Germinal center (tissue), 1 donor: ENCODE measurements at places on chromosomes 11 and 22.

- no peak for DNase-seq
These were observed 14.1 kb downstream of the WT1 start for GRCh38 chr11:32420937-32421901.

DNA sequence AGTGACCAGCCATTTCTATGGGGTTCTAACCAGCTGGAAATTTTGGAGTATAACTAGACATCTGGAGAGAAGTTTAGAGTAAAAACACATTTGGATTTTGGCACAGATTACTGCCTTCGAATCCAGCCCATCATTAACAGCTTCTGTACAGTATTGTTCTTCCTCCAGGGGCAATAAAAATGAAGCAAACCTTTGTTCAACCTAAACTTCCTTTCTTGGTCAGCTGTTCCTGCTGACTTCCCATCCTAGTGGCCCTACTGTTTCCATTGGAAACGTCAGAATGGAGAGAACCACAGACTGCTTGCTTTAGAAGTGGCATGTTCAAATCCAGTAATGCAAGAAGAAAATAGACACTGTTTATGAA, 203.7 kb upstream of the MTMR2 start:
- DNase-seq: no peak

- peak; percentile 73 for DNase-seq
These were observed at the start of gene ST3GAL4 for GRCh38 chr11:126355324-126355925. ST3GAL4 (plus strand) TSS chr11:126355686; CDS start chr11:126406156, 50,470 bp downstream.

DNA sequence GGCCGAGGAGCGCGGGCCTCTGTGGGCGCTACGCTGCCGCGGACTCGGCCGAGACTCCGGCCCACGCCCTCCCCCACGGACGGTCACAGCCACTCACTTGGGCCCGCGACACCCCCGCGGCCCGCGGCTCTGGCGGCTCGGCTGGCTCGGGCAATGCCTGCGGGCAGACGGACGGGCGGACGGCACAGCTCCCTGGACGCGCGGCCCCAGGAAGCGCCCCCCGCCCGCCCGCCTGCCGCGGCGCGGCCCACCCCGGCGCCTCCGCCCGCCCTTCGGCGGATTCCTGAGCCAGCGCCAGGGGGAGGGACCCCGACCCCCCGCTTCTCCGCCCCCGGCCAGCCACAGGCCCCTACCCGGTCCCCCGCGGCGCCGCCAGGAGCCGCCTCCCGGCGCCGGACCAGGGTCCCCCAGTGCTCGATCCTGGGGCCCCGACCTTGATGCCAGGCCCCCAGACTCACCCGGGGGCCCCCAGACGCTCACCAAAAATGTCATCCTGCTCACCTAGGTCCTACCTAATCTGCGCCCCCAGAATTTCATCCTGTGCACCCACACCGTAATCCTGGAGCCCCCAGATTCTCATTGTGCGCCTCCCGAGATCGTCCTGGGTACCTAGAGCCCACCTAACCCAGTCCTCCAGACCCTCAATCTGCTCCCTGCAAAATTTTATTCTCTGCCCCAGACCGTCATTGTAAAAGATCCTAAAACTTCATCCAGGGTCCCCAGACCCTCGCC, at the start of gene EFEMP2:
EFEMP2 (minus strand) TSS at position 215 of the 732 bp plus-strand sequence. CDS start 446 bp downstream, outside the sequence.
- no peak for DNase-seq

DNA sequence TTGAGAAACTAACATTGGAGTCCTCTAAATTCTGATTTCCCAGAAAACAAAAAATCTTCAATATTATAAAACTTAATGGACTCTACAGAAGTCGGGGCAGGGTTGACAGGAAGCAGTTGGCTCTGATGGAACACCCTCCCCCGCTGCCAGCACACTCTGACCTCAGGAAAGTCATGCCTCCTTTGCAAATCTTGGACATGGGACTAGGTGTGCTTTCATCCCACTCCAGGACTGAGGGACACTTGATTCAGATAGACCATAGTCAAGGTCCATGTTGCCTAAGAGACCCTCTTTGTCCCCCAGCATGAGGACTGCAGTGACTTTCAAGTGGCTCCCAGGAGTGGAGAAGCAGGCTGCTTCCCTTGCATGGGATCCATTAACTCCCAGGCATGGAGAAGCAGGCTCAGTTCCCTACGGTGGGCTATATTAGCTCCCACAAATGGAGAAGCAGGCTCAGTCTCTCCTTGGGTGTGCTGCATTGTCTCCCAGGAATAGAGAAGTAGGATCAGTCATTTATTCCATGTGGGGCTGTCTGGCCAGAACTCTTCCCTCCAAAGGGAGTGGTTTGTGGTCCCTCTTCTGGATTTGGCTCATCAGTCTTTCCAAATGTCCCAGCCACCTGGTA, 38.3 kb downstream of the C22orf31 start:
- DNase-seq: no peak

DNA sequence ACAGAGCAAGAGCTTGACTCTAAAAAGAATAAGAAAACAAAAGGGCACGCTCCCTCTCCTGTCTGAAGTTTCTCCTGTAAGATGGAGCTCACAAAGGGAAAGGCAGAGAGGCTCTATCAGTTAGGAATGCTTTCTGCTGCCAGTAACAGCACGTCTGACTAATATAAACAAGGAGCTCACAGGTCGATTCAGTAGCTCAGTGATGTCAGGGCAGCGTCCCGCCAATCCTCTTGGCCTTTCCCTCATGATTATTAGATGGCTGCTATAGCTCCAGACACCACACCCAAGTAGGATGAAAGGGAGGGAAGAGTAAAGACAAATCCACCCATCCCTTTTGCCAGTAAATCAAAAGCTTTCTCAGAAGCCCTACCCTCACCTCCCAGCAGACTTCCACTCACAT, 51.3 kb upstream of the HMGXB4 start:
- no peak for DNase-seq

GRCh38 chr22:27274770-27275449, 526.6 kb downstream of the MN1 start:
- no peak for DNase-seq

- no peak for DNase-seq
These were observed 26.8 kb downstream of the RPL3 start for GRCh38 chr22:39292561-39293074.

DNA sequence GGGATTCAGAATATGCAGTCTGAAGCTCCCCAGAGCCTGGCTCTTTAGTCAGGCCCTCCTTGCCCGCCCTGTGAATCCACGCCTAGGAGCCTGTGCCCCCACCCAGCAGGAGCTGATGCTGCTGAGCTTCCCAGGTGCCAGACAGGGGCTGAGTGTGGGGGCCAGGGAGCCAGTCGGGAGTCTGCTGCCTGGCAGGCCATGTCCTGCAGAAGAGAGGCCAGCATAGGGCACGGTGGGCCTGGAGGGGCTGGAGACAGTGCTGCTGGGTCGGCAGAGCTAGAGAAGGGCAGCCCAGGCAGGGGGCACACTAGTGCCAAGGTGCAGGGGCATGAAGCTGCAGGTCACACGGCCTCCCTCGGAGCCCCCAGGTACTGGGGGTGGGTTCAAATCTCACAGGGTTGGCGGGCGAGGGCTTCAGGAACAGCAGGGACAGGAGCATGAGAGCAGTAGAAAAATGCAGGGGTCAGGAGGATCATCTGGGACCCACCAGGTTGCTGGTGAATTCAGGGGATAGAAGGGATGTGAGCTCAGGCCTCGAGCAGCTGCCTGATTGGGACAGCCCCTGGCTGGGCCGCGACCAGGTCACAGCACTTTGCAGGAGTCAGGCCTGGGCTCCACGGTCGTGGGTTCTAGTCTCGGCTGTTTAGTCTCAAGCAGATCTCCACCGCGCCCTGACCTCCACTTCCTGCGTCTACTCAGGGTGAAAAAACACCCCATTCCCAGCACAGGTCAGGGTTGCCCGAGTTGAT, 4.1 kb upstream of the SEPTIN5 start:
- DNase-seq: no peak

DNA sequence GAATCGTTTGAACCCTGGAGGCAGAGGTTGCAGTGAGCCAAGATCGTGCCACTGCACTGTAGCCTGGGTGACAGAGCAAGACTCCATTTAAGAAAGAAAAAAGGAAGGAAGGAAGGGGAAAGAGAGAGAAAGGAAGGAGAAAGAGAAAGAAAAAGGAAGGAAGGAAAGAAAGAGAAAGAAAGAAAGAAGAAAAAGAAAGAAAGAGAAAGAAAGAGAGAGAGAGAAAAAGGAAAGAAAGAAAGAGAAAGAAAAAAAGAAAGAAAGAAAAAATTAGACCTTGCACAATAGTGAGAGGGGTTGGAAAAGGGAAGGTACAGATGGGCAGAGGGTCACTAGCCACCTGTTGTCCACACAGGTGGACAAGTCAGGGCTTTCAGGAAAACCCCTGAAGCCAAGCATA, 57.6 kb upstream of the RTL6 start:
- no peak for DNase-seq

- no peak for DNase-seq
These were observed 134.1 kb downstream of the CCDC34 start for GRCh38 chr11:27228906-27229290.

DNA sequence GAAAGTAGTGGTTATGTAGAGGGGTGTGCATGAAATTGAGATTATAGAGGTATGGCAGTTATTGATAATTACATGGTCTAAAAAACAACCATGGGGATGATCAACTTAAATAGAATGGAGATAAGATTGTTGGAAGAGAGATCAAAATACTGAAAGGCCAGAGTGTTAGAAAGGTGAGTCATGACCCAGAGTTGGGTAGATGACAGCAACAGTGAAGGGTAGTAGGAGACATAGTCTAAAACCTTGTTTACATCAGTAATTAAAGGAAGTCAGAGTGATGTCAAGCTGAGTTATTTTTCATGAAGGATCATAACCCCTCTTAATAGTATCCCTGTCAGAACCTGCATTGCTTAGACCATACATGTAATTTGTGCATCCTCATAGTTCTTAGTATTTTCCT, 110.9 kb downstream of the ELP4 start:
- DNase-seq: no peak

DNA sequence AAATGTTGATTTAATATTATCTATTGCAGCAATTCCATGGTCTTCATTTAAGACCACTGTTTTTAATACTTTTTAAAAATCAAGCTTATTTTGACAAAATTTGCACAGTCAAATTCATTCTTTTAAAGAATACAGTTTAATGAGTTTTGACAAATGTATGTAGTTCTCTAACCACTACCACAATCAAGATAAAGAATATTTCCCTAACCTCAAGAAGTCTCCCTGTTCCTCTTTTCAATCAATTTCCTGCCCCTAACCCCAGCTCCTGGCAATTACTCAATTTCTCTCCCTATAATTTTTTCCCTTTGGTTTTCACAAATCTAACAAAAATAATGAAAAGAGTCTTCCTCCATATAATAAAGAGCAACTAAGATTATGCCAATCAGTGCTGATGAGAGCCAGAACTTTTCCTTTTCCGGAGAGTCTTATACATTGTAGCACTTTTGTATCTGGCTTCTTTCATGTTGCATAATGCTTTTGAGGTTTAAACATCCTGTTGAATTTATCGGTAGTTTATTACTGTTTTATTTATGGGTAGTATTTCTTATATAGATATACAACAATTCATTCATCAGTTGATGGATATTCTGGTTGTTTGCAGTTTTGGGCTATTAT, 231.7 kb downstream of the AASDHPPT start:
- no peak for DNase-seq

DNA sequence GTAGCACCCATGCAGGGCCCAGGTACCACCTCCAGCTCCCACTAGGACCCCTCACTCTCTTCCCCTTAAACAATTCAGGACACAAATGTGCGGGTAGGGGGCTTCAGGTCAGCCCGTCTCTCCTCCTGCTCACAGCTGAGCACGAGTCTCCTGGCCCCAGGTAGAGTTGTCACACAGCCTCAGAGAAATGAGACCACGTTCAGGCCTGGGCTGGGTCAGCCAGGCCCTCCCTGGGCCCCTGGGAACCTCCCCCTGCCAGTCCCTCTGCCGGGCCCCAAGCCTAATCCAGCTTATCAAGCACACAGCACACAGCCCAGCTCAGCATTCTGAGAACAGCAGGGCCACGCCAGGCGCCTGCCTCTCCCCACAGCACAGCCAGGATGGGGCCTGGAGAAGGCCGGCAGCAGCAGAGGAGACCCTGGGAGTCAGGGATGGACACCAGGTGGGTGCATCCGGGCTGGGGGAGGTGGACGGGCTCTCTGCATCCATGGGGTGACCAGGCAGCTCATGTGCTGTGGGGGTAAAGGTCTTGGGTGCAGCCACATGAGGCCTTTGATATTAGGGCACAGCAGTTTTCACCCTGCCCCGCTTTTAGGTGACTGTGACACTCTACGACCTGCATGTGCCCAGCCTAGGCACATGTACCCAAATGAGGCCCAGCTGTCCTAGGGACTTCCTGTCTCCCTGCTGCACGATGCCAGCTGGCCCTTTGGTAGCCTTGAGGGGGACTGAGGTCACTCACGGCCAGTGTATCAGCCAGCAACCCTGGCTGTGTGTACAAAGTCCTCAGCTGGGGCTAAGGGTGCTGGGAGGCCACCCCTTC, 87.0 kb downstream of the MORC2 start:
- DNase-seq: no peak

DNA sequence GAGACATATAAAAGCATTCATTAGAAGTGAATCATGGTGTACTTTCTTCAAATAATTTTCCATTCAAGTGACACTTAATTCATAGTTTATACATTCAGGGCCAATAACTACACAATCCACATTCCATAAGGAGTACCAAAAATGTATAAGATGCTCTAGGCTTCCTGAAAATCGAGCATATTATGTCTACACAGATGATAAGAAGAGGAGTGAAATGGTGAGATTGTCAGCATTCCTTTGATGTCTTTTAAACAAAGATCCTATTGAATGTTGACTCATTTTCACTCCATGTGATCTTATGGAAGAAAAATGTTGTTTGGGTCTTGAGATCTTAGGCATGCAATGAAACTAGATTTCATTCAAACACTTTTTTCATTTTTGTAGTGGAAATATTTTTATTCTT, 843.2 kb downstream of the KCNA4 start:
- no peak for DNase-seq

GRCh38 chr11:117414724-117415123, 87.1 kb downstream of the CEP164 start:
- no peak for DNase-seq
